ENCODE measurements at places on chromosomes 11 and 22.

GRCh38 chr22:22348127-22348814 is 103.7 kb downstream of the VPREB1 start:
- no peak for DNase-seq

GRCh38 chr11:106828976-106829375 is 189.3 kb downstream of the GUCY1A2 start:
- peak; percentile 80 for DNase-seq

DNA sequence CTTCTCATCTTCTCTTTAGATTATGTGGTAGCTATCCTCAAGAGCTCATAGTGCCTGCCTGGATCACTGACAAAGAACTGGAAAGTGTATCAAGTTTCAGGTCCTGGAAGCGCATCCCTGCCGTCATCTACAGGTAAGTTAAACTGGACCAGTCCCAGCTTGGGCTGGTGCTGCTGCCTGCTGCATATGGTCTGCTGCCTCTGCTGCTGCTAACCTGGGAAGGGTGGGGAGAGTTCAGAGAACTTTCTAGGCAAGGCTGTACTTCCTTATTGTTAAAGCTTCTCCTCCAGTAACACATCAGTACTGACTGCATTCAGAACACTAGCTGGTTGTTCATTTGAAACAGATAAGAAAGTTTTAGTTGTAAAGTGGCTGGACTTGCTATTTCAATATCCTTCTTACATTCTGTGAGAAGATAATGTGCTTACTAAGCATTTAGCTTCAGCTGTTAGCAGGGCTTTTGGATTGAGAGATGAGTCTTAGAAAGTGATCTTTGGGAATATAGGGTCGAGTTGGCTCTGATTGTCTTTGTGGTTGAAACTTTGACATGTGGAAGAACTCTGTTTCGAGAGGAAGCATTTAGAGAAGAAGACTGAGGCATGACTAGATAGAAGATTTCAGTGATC is 77.3 kb upstream of the HORMAD2 start:
- DNase-seq = no peak

GRCh38 chr11:120432056-120433018 is 79.2 kb upstream of the GRIK4 start:
- peak; percentile 98 for DNase-seq

GRCh38 chr22:21826204-21826603 is 41.2 kb downstream of the MAPK1 start:
- no peak for DNase-seq

GRCh38 chr22:33891455-33891854 is 28.8 kb downstream of the LARGE1 start:
- no peak for DNase-seq

GRCh38 chr22:19703869-19704268 is 10.4 kb upstream of the SEPTIN5 start:
- DNase-seq = no peak

DNA sequence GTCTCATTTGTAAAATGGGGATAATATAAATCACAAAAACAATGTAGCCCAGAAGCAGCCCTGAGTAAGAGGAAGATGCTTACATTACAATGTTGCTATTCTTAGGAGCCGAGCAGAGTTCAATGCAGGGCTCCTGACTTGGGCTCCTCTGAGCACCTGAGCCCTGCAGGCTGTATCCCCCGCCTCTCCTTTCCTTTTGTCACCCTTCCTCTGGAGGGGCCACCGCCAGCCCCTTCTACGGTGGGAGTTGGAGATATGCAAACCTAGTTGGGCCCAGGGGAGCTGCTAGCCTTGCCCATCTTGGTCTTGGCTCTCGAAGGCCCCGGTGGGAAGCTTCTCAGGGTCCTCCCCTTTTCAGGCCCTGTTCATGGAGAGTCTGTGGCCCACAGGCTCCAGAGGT is 8.4 kb upstream of the CSNK1E start:
- DNase-seq = no peak

GRCh38 chr22:50531546-50531961 is 1.7 kb upstream of the TYMP start:
- DNase-seq = no peak

GRCh38 chr22:49159711-49160110 is 668.0 kb downstream of the BRD1 start:
- no peak for DNase-seq

All from retinal pigment epithelial cell (primary cell).